ENCODE measurements at places on chromosomes 4 and X.
A peak's percentile ranks its signal among the peaks of the same experiment; 100 is the strongest.

DNA sequence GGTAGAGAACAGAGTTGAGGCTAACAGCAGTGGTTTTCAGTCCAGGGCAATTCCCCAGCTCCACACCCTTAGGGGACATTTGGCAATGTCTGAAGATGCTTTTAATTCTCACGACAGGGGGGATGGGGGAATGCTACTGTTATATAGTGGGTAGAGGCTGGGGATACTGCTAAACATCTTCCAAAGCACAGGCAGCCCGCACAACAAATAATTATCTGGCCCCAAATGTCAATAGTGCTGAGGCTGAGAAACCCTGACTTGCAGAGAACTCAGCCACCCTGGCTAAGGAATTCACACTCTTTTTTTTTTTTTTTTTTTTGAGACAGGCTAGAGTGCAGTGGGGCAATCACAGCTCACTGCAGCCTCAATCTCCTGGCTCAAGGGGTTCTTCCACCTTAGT, 60.6 kb downstream of the POLR2B start:
- no peak for DNase-seq

GRCh38 chr4:90845777-90846176, 718.6 kb downstream of the CCSER1 start:
- DNase-seq = peak; percentile 3

DNA sequence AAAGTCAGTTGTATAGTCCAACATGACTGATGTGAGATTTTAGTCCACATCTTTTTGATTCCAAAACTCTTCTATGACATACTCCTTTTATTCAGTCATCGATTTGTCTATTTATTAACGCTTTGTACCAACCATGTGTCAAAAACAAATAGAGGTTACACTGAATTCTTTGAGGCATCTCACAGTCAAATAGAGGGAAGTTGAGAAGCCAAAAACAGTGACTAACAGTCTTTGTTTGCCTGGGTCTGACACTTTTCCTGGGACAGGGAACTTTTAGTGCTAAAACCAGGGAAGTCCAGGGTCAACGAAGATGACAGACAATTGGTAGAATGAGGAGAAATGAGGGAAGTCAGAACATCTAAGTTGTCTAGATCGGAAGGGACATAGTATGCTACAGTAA, 169.9 kb upstream of the HS3ST1 start:
- no peak for DNase-seq

DNA sequence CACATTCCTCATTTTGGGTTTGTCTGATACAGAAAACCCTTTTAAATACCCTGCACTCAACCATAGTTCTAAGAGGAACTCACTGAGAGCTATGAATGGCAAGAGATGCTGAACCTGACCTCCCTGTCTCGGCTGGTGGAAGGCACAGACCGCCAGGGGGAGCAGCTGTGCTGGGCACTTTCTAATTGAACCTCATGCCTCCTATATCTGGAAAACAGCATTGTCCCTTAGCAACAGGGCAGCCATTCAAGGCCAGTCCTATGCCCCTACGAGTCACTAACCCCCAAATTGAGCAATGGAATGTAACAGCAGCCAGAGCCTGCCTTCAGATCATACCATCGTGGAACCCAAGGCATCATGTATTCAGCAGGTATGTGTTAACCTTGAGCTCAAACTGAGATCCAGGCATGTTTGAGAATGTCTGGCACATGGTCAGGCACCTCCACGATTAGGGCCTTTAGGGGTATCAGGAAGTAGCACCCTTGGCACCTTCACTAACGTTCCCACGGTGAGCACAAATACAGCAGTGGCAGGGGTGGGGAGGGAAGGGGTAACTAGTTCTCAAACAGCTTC, 5.1 kb downstream of the USP27X start:
- DNase-seq = peak; percentile 26

DNA sequence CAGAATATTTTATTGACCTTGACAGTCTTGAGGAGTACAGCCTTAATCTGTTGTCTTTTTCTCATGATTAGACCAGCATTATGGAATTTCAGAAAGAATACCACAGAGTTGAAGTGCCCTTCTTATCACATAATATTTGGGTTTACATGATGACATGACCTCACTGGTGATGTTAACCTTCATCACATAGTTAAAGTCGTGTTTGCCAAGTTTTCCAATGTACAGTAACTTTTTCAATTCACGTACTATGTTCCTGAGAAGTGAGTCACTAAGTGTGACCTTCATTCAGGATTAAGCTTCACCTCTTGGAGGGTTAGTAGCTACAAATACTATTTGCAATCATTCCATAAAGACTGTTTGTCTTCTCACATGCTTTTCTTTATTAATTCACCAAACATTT, 52.1 kb downstream of the RAB40A start:
- DNase-seq = no peak

GRCh38 chr4:123672987-123673386, 276.4 kb downstream of the SPRY1 start:
- DNase-seq = no peak

Measured in CMK (cell line).